ENCODE measurements at places on chromosomes 4 and X. TPM values are rescaled to one million over a fixed set of nuclear protein-coding genes. Genes with fewer than 3 reads are reported as not detected.

DNA sequence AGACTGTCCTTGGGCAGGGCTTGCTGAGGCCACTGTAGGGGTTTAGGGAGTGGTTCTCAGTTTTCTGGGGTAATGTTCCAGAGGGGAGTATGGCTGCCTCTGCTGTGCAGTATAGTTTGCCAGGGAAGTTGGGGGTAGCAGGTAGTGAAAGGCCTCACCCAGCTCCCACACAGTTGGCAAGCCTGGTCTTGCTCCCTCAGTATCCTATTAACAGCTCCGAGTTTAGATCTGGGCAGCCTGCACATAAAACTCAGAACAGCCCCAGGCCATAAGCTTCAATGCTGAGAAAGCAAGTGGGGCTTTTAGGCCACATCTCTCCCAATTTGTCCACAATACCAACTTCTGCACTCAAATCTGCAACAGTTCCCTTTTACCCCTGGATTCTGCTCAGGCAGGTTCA lies 205.2 kb downstream of the GALNTL6 start:
- DNase-seq = no peak

DNA sequence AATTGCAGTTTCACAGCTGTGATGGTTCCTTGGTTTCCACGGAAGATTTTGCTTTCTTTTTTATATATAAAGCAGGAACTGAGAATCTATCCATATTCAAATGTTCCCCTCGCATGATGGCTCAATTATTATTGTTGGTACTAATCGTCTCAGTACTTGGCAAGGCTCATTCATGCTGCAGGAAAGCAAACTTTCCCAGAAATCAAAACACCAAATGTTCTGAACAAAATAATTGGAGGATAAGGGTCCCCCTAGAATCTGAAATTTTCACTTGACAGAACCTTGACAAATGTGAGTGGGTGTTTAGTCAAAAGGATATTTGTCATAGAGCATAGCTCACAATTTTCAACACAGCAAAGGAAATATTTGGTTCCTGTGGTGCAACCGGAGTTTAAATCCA lies 1598.6 kb upstream of the PCDH7 start:
- no peak for DNase-seq

GRCh38 chr4:113445286-113445685 lies 316.3 kb downstream of the CAMK2D start:
- no peak for DNase-seq

DNA sequence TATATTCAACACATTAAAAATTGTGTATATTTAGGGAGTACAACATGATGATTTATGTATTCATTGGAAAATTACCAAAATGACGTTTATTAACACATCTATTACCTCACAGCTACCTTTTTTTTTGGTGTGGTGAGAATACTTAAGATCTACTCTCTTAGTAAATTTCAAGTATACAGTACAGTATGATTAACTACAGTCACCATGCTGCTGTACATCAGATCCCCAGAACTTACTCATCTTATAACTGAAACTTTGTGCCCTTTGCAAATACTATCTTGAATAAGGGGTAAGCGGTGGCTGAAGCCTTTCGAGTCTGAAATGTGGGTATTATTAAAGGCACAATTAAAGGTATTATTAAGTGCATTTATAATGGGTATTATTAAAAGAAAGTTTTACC lies 976 bp downstream of the PHKA1 start:
- no peak for DNase-seq

DNA sequence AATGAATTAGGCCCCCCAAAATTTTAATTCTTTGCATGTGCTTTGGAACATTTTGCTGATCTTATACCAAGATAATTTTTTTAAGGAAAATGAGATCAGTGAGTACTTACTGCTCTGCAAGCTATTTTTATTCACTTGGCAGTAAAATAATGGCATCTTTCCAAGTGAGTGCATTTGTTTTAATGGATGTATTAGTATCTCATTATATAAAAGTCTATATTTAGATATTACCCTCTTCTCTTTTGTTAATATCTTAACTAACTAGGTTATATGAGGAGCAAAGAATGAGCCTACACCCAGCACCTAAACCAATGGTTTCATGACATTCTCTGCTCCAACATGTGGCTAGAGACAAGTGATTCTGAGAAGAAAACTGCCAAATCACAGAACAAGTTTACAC lies 21.1 kb upstream of the ARAF start:
- no peak for DNase-seq

DNA sequence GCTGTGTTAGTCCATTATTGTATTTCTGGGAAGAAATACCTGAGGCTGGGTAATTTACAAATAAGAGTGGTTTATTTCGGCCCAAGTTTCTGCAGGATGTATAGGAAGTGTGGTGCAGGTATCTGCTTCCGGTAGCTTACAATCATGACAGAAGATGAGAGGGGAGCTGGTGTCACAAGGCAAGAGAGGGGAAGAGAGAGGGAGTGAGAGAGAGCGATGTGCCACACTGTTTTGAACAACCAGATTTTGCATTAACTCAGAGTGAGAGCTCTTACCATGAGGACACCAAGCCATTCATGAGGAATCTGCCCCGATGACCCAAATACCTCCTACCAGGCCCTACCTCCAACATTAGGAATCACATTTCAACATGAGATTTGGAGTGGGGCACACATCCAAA lies 627.6 kb upstream of the FRG1 start:
- DNase-seq = no peak

DNA sequence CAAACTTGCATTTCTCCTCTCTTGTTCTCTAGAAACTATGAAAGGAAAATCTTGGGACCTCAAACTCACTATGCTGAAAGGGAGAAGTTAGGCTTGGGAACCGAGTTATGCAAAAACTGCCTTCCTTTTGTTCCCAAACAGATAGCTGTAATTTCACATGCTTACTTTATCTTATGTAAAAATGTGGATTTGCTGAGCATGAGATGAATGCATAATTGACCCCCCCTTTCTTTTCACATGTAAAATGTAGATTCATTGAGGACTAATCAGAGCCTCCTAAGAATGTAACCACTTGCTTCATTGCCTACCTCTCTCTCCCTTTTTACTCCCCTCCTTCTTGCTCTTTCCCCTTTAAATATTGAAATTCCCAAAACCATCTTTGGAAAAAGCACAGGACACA lies 18.0 kb downstream of the TBC1D9 start:
- DNase-seq = peak; percentile 36

GRCh38 chrX:1035206-1035605 lies 177.2 kb downstream of the CRLF2 start:
- no peak for DNase-seq

TCEAL6 gene
- 1.2 TPM for polyA plus RNA-seq

BST1 gene
- 0.99 TPM for polyA plus RNA-seq

Measured in GM23338 (cell line).